ENCODE measurements at places on chromosomes 16 and 17.

GRCh38 chr17:79537061-79537460 lies 73.8 kb downstream of the RBFOX3 start:
- no peak for DNase-seq

- no peak for DNase-seq
These were observed 43.0 kb downstream of the BEAN1 start for GRCh38 chr16:66469947-66470546.

- DNase-seq: no peak
These were observed 87.7 kb downstream of the KCNJ12 start for GRCh38 chr17:21463779-21464407.

DNA sequence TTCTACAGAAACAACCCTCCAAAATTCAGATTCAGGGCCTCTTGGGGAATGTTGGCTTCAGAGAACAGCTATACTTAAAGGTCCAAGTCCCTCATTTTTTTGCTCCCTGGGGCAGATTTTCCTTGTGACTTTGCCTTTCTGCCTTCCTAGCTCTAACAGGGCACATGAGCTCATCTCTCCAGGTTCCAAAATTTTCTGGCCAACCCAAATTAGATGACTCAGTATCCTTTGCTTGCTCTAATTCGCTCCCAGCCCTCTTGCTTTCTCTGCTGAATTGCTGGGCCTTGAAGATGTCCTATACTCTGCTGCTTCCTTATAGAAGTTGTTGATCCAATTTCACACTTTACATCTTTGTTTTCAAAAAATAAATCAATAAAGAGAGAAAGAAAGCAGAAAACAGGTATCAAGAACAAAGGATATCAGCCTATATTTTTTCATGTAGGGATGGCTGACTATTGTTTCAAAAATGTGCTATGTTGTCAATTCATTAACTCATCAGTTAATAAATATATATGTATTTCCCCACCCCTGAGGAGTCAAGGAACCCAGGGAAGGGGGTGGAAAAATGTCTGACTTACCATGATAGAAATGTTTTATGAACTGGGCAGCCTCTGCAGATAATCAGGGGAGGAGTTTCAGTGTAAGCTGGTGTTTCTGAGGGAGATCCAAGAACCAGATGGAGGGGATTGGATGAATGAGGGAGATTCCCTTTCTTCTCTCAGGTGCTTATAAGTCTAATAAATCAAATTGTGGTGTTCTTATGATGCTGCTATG lies 1.0 kb upstream of the KRTAP4-2 start:
- peak; percentile 18 for DNase-seq

DNA sequence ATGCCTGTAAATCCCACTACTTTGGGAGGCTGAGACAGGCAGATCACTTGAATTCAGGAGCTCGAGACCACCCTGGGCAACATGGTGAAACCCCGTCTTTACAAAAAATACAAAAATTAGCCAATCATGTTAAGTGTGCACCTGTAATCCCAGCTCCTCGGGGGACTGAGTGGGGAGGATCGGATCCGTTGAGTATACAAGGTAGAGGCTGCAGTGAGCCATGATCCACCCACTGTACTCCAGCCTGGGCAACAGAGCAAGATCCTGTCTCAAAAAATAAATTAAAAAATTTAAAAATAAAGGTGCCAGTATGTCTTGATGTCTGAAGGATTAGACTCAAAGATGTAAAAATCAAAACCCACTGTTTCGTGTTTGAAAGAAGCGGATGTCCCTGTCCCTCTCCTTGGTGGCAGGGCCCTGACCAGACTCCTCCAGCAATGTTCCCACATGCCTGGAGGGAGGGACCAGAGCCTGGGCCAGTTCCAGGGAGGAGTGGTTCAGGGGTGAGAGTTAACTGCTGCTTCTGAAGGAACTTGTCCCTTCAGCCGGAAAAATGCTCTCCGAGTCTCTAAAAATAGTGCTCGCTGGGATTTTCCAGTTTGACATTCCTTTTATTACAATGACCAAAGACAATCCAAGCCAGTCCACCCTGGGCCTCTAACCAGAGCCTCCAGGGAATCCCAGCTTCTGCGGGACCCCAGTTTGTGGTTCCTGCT lies 9.4 kb upstream of the CMTM4 start:
- peak; percentile 12 for DNase-seq

- DNase-seq: no peak
These were observed 1.5 kb upstream of the MAPK7 start for GRCh38 chr17:19376811-19377210.

GRCh38 chr16:71600822-71601221 lies 23.9 kb upstream of the TAT start:
- no peak for DNase-seq

GRCh38 chr17:79913451-79913850 lies 74.2 kb upstream of the CBX4 start:
- DNase-seq: no peak

GRCh38 chr16:66923866-66924265 lies 1.5 kb downstream of the RRAD start:
- no peak for DNase-seq

DNA sequence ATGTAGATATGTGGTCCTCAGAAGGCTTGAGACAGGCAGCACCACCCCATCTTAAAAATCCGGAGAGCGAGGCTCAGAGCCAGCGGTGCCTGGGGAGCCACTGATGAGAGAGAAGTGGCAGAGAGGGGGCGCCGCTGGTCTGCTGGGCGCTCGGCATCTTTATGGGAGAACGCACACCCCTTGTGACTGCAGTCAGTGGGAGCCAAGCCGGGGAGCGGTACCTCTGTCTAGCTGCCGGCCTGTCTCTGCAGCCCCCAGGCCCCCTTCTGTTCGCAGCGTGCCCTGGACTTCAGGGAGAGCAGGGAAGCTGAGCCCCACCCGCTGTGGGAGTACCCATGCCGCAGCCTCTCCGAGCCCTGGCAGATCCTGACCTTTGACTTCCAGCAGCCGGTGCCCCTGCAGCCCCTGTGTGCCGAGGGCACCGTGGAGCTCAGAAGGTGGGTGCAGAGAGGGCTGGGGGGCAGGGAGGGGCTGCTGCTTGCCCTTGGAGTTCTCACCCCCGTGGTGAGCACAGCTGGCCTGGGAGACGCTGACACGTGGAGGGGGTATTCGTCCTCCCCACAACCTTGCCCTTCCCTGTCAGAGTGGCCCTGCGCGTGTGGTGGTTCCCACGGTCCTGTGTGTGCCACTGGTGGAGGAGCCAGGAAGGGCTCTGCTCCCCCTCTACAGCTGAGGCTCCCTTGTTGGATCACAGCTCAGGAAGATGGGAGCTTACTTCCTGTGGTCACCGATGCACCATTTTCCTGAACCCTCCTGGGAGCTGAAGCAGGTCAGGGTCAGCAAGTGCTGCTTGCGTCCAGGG lies 44.8 kb downstream of the PRMT7 start:
- DNase-seq: no peak
